Endothelial cell (in vitro differentiated cells): ENCODE measurements at places on chromosomes 5 and 9. TPM values are rescaled to one million over a fixed set of nuclear protein-coding genes. Genes with fewer than 3 reads are reported as not detected.

The PLCXD3 gene
- 0.26 TPM for total RNA-seq

- DNase-seq: no peak
- H3K27ac ChIP-seq: no peak overlapping the region
- H3K27me3 ChIP-seq: no peaks in the 10 kb centered on the region
Observed at GRCh38 chr5:64210866-64211265, 45.2 kb downstream of the RNF180 start.

- H3K27me3 ChIP-seq: peaks cover 6% of the 10 kb centered on the region
- no peak for DNase-seq
- no peak overlapping the region for H3K27ac ChIP-seq
- peaks cover 11% of the 10 kb centered on the region for H3K4me1 ChIP-seq
- H3K4me3 ChIP-seq: no peak overlapping the region
Observed at GRCh38 chr9:124805186-124805585, 28.3 kb downstream of the OLFML2A start.

GRCh38 chr9:129441852-129442251, 179.0 kb downstream of the C9orf50 start:
- peaks cover 16% of the 10 kb centered on the region for H3K4me1 ChIP-seq
- no peak overlapping the region for H3K27ac ChIP-seq
- H3K36me3 ChIP-seq: peaks cover 4% of the 10 kb centered on the region
- no peak overlapping the region for H3K4me3 ChIP-seq
- DNase-seq: no peak
- H3K27me3 ChIP-seq: peaks cover 20% of the 10 kb centered on the region

- no peak overlapping the region for H3K27ac ChIP-seq
- no peaks in the 10 kb centered on the region for H3K27me3 ChIP-seq
- no peak for DNase-seq
- H3K4me1 ChIP-seq: no peaks in the 10 kb centered on the region
Observed at GRCh38 chr5:158701007-158701391, 398.7 kb downstream of the EBF1 start.

DNA sequence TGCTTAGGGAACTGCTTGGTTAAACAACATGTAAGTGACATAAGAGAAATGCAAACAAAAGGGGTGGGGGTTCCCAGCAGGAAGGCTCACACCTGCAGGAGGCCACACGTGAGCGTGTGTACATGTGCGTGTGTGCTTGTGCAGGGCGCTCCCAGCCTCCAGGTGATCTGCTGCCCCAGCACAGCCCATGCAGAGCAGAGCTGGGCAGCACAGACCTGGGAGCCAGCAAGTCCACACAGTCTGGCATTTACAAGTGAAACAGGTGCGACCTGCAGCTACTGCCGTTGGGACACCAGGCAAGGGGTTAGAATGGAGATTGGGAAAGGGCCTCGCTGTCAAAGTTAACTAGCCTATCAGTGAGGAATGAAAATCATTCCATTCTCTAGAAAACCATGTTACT, 41.8 kb downstream of the GRAMD2B start:
- peaks cover 15% of the 10 kb centered on the region for H3K4me1 ChIP-seq
- no peak for DNase-seq
